Thyroid gland (tissue), 4 donors: ENCODE measurements at places on chromosomes 16 and 17. TPM values are rescaled to one million over a fixed set of nuclear protein-coding genes. Genes with fewer than 3 reads are reported as not detected.
A peak's percentile ranks its signal among the peaks of the same experiment; 100 is the strongest.

DNA sequence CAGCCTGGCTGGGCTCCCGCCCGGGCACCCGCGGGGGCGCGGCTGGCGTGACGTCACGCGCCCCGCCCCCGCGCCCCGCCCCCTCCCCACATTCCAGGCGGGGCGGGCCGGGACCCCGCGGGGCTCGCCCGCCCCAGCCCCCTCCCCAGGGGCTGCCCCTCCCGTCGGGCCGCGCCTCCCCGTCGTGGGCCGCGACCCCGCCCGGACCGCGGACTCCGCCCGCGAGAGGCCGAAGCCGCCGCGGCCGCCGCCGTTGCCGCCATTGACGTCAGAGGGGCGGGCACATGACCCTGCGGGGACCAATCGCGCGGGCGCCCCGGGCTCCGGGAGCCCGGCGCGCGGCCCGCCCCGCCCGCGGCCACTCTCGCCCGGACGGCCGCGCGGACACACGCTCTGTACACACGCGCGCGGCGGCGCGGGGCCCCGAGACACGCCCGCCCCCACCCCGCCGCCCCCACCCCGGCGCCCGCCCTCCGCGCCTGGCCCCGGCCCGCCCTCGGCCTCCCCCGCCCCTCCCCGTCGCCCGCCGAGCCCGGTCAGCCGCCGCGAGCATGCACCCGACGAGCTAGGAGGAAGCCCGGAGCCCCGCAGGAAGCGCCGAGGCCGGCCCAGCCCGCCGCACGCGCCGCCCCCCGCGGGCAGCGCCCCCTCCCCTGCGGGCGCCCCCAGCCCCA is at the start of gene CMIP:
Gene CMIP, plus strand, starts transcription at position 361 of the 674 bp plus-strand sequence.
- H3K27me3 ChIP-seq: no peaks in the 10 kb centered on the region
- peaks cover 42% of the 10 kb centered on the region for H3K4me1 ChIP-seq
- H3K27ac ChIP-seq: peak within 1 kb of the TSS; percentile 89
- peak within 1 kb of the TSS; percentile 69 for H3K4me3 ChIP-seq

- peaks cover 18% of the 10 kb centered on the region for H3K4me1 ChIP-seq
- peaks cover 24% of the 10 kb centered on the region for H3K36me3 ChIP-seq
- peak overlapping the region; percentile 18 for H3K27ac ChIP-seq
- H3K4me3 ChIP-seq: peak overlapping the region; percentile 85
These were observed 610 bp downstream of the RFNG start for GRCh38 chr17:82050761-82051641.

GRCh38 chr16:4506450-4506849 is 30.3 kb downstream of the HMOX2 start:
- H3K4me3 ChIP-seq: no peak overlapping the region
- no peak overlapping the region for H3K27ac ChIP-seq
- peaks cover 22% of the 10 kb centered on the region for H3K4me1 ChIP-seq
- peaks cover 24% of the 10 kb centered on the region for H3K36me3 ChIP-seq
- H3K27me3 ChIP-seq: no peaks in the 10 kb centered on the region
- DNase-seq: peak; percentile 73

The SYT17 gene
- total RNA-seq: 8.0 TPM

DNA sequence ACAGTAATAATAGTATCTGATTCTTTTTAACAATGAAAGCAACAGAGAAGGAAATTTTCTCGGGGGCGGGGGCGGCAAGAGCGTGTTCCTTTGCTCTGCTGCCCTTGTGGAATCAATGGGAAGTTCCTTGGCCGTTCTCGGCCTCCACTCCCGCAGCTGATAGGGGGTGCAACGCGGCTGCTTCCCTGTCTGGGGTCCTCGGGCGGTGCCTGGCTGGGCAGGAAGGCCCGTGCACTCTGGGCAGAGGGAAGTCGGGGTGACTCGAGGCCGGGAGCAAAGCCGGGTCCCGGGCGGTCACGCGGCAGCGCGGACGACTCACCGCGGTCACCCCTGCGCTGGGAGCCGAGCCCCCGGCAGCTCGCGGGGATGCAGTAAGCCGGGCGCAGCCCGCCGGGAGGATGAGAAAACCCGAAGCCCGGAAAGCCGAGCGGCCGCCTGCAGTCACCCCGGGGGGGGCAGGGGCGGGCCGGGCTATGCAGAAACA is 2.5 kb downstream of the TUBB3 start:
- H3K27ac ChIP-seq: no peak overlapping the region
- H3K36me3 ChIP-seq: no peaks in the 10 kb centered on the region
- H3K27me3 ChIP-seq: peaks cover 24% of the 10 kb centered on the region
- no peak for DNase-seq
- H3K4me1 ChIP-seq: peaks cover 45% of the 10 kb centered on the region

The KRTAP4-5 gene
- not detected for total RNA-seq

DNA sequence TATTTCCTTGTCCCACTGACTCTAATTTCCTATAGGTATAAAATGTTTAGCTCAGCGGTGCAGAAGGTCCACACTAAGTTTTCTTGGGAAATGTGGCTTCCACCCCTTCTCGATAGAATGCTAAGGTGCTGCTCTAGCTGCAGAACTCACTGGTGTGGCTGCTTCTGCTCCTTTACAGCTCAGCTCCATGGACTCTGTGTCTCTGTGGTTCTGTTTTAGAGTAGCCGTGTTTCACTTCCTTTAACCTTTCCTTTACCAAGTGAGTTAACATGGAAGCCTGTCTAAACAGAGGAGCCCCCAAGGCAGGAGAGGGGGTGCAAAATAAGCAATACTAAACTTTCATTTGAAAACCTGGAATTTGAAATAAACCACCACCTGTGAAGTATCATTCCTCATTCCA is 65.3 kb downstream of the SPECC1 start:
- DNase-seq: no peak
- no peaks in the 10 kb centered on the region for H3K4me1 ChIP-seq
- no peak overlapping the region for H3K27ac ChIP-seq
- H3K4me3 ChIP-seq: no peak overlapping the region
- H3K36me3 ChIP-seq: no peaks in the 10 kb centered on the region
- no peaks in the 10 kb centered on the region for H3K27me3 ChIP-seq

- H3K36me3 ChIP-seq: no peaks in the 10 kb centered on the region
- no peaks in the 10 kb centered on the region for H3K27me3 ChIP-seq
- H3K4me1 ChIP-seq: peaks cover 7% of the 10 kb centered on the region
- no peak for DNase-seq
These were observed 41.5 kb upstream of the ETV4 start for GRCh38 chr17:43587647-43588046.

The KRT33A gene
- total RNA-seq: not detected

The ADAD2 gene
- 0.78 TPM for total RNA-seq

- DNase-seq: no peak
- no peaks in the 10 kb centered on the region for H3K36me3 ChIP-seq
- H3K4me3 ChIP-seq: no peak overlapping the region
- no peak overlapping the region for H3K27ac ChIP-seq
- peaks cover 40% of the 10 kb centered on the region for H3K4me1 ChIP-seq
- H3K27me3 ChIP-seq: no peaks in the 10 kb centered on the region
These were observed 84.8 kb downstream of the KATNIP start for GRCh38 chr16:27634779-27635178.
